ENCODE measurements at places on chromosomes 2 and 18.

GRCh38 chr2:229810786-229811185 lies 96.4 kb upstream of the DNER start:
- DNase-seq: no peak

DNA sequence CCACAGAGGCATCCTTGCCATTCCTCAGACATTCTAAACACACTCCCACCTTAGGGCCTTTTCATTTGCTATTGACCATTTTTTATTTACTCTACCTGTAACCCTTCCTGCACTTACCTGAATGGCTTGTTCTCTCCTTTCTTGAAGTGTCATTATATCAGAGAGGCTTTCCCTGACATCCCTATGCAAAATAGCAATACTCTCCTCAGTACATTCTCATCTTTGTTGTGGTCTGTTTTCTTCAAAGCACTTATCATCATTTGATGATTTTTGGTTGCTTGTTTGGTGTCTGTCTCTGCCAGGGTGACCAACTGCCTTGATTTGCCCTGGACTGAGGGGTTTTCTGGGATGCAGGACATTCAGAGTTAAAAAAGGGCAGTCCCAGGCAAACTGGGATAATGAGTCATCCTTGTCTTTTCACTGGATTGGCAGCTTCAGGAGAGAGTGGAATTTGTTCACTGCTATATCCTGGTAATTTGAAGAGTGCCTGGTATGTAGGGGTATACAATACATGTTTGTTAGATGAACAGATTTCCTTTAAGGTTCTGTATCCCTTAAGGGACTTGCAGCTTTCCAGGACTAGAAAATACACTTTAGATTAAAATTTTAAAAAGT lies 102.4 kb downstream of the BABAM2 start:
- no peak for DNase-seq

DNA sequence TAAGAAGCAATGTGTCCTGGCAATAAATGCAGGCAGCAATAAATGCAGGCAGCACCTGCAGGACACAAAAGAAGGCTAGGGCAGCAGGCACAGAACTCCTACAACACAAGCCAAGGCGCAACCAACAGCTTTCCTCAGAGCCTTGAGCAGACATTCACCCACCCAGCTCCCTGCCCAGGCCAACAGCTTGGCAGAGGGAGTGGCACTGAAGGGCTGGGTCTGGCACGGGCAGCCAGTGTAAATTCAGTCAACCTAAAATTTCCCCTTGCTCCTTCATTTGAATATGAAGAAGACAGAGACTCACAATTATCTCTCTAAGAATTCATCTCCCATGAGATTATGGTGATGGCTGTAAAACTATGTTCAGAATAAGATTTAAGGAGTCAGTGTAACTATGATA lies 35.4 kb downstream of the AAK1 start:
- DNase-seq: no peak

GRCh38 chr2:129464036-129464435 lies 515.4 kb upstream of the RAB6C start:
- no peak for DNase-seq

GRCh38 chr2:234339501-234339900 lies 157.4 kb downstream of the ARL4C start:
- DNase-seq: no peak

All from NCI-H1105 (cell line).